ENCODE measurements at places on chromosomes 12 and 14.

DNA sequence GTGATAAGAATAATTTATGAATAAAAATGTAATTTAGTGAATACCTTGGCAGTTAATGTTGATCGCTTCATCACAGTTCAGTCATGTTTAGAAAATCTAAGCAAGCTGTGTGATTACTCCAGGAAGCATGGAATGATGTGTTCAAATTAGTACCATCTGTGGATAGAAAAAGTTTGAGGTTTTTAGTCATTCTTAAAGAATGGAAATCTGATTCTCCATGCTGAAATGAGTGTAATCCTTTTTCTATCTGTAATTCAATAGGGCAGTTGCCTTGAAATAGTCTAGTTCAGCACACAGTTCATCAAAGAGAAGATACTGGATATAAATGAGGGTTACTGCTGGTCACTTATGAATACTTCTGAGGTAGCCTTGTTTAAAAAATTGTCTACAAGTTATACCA, 127.2 kb upstream of the MYF6 start:
- no peak for DNase-seq

- DNase-seq: no peak
Observed at GRCh38 chr14:90924621-90925340, 108.6 kb upstream of the TTC7B start.

GRCh38 chr12:113318900-113319628, 15.8 kb downstream of the SLC8B1 start:
- no peak for DNase-seq

DNA sequence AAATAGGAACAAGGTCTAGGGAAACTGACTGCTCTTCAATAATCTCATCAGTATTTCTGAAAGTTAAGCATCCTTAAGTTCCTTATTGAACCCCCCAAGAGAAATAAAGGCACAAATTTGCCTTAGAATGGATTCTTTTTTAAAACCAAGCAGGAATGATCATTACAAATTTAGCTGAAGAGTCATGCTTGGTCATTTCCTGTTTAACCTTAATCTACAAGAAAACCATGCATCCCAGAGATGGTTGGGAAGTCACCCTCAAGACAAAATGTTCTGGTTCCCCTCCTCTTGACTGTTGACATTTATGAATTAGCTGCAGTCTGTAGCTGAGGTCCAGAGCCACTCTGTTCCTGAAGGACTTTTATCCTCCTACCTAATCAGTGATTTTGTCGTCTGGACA, 291.8 kb upstream of the G2E3 start:
- no peak for DNase-seq

DNA sequence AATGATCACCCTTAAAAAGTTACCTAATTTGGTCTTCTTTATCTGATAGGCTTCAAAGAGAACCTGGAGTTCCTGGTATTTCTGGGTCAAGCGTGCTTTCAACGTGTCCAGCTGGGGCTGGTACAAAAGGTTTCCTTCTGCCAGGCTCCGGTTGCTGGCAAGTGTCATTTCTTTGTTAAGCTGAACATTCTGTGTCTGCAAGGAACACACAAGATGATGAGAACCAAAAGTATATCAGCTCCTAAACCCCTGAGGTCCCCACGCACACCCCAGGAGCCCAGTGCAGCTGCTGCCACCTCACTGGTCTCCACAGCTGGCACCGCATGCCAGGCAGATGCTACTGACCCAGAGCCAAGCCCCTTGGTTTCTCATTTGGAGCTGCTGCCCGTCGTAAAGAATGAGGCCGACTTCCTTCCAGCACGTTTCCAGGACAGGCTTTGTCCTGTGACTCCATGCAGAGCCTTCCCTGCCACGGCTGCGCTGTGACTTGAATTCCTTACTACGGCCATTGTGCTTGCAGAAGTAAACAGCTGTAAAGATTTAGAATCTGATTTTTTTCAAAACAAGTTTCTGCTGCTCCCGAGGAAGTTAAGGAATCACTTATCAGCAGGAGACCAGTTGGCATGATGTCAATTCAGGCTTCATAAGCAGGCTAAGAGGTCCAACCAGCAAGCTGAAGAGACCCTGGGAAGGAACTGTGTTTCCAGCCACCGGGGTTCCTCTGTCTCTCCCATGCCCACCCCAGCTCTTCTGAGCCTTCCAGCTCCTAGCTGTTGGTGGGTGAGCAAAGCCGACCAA, 24.9 kb downstream of the VPS37B start:
- DNase-seq: no peak

GRCh38 chr12:4275016-4275869, 1.7 kb downstream of the CCND2 start:
- no peak for DNase-seq

- no peak for DNase-seq
Observed at GRCh38 chr14:77838831-77839511, 39.1 kb downstream of the ADCK1 start.

GRCh38 chr12:100146252-100146651, 3.6 kb upstream of the BLTP3B start:
- no peak for DNase-seq

- DNase-seq: no peak
Observed at GRCh38 chr14:77337880-77338279, 17.0 kb downstream of the GSTZ1 start.

GRCh38 chr14:52032204-52032801, 36.6 kb downstream of the NID2 start:
- no peak for DNase-seq

DNA sequence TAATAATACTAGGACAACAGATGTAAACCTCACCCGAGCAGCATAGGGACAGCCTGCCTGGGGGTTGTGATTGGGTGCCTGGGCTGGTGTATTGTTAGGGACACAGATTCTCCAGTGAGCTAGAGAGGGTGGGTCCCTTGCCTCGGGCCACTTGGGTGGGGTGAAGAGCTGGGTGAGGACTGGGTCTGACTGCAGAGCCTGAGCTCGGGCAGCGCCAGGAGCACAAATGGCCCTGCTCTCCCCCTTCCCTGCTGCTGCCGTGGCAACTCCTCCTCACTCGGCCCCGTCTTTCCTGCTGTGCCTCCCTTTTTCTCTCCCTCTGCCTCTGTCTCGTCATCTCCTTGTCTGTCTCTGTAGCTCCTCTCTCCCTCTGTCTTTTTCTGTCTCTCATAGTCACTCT, 115.4 kb downstream of the GLT1D1 start:
- DNase-seq: no peak

DNA sequence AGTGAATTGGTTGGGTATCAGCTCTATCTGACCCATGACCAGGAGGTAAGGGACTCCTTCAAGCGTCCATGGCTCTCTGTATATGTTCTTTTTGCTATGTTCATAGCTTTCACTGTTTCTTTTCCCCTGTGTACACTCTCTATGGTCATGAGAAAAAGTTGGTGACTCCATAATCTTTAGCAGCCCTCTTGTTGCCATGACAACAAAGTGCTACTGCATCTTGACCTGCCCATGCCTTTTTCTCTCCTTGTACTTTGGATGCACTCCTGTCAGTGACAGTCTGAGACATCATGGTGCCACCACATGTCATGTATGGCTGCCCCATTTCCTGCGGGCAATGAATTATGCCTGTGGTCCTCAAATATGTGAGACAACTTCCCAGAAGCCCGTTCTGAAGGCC, 280.2 kb downstream of the TMEM121 start:
- no peak for DNase-seq

DNA sequence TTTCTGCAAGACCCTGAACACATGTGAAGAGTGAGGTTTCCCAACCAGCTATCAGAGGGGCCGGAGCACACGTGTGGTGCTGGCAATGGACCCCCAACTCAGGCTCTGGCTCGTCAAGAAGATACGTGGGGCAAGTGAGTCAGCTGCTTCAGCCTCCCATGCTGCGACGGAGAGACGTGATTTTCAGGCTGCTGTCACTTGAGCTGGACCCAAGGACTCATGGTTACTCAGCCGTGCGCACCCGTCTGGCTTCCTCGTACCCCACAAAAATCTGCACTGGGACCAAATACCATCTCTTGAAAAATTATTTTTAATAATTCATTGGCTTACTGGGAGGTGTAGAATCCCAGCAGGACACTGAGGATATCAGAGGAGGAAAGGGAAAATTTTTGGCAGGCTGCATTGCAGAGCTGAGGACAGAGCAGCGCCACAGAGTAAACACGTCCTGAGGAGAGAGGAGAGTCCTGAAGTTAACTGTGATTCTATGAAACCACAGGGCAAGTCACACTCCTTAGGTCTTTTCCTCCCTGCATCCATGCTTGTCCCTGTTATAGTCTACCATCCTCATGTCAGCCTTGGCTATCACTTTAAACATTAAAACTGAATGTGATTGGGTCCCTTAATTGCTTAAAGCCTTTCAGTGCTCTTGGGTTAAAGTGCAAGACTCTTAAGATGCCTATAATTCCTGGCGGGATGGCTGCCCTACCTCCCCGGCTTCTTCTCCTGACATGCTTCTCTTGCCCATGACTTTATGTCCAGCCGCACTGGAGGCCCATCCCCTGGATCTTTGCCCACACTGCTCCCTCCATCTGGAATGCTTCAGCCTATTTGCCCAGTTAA, 95.3 kb upstream of the SLC35F4 start:
- no peak for DNase-seq

DNA sequence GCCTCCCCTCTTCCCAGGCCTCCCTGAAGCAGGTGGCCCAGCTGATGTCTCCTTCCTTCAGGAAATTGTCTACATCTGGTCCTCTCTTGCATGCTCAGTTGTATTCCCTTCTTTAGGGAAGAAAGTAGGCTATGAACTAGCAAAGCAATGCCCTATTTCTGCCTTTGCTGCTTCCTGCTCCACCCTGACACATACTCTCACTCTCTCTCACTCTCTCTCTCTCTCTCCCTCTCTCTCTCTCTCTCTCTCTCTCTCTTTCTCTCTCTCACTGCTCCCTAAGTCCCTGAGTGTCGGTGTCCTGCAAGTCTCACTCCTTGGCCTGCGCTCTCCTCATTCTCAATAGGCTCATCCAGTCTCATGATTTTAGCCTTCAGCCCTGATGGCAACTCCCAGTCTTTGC, 19.4 kb upstream of the PARP11 start:
- DNase-seq: no peak

GRCh38 chr12:25723921-25724491, 170.9 kb upstream of the LMNTD1 start:
- no peak for DNase-seq

DNA sequence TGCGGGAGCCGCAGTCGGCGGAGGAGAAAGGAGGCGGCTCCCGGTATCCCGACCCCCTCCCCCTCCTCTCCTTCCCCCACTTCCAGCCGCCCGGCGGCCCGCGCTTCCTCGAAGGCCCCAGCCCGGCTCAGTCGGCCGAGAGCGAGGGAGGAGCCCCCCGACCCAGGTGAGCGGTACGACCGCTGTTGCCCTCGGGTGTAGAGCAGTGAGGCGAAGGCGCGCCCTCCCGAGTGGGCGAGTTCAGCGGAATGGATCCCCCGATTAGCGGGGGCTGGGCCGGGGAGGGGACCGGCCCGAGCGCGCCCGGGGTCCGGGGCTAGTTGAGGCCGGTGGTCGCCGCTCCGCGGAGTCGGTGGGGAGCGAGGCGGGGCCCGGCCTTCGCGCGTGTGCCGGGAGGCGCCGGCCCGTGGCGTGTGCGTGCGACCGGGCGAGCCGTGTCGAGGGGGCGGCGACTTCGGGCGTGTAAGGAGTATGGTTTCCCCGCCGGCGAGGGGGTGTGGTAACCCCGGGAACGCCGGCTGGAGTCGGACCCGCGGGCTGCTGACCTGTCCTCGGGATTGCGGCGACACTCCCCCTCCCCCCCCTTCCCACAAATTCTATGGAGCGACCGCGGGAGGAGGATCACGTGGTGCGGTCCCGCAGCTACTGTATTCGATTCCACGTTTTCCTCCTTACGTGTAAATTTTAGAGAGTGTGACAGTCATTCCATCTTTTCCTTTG, 501 bp downstream of the RIMKLB start:
- peak; percentile 55 for DNase-seq

GRCh38 chr12:76444408-76444984, 96.3 kb upstream of the BBS10 start:
- no peak for DNase-seq

DNA sequence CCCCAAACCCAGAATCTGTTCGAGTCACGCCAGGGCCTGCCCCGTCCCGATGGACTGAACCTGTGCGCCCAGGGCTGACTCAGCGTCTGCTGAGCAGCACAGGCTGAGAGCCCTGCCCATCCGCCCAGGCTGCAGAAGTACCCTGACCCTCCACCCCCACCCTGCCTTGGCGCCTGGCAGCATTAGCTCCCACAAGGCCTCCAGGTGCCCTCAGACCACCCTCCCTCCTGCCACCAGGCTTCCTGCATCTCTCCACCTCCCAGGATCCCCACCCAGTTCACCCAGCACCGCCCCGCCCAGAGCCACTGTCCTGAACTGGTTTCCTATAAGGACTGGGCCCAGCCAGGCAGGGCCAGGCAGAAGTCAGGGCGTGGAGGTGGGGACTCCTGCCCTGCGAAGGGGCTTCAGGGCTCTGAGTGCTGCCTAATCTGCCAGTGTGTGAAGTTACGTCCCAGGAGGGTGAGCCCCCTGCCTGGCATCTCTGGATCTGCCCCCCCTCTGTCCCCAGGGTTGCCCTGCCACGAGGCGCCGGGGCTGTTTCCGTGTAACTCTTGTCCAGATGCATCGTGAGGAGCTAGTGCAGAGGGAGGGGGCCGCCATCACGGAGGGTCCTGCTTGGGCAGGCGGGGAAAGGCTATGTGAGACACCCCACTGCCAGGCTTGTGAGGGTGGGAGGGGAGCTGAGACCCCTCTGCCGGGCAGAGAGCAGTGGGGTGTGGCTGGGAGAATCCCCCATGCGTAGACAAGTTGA, 9.1 kb downstream of the ADSS1 start:
- DNase-seq: no peak

DNA sequence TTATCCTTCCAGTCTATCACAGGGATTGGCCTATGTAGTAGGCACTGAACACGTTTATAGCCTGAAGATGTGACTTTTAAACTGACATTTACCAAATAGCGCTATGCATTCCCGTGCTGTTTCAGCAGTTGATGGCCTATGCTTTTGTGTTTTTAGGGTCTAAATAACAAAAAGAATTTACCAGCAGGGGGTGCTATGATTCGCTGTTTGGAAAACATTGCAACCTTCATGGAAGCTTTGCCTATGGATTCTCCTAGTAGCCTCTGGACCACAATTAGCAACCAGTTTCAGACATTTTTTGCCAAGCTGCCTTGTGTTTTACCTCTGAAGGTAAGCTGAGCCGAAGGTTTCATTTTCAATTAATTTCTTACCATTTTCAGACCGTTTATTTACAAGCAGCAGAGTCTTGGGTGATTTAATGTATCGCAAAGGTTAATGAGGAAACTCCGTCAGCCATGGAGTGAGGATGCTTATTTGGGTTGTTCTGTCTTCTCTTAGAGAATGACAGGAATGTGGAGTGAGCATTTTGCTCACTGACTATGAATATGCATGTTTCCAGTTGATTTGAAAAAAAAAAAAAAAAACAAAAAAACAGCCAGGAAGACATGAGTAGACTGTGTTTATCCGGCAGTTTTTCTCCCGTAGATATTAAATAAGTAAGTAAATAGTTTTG, 133.1 kb downstream of the PRIMA1 start:
- DNase-seq: no peak

- DNase-seq: no peak
Observed at GRCh38 chr14:75711105-75711795, 50.2 kb downstream of the TTLL5 start.

DNA sequence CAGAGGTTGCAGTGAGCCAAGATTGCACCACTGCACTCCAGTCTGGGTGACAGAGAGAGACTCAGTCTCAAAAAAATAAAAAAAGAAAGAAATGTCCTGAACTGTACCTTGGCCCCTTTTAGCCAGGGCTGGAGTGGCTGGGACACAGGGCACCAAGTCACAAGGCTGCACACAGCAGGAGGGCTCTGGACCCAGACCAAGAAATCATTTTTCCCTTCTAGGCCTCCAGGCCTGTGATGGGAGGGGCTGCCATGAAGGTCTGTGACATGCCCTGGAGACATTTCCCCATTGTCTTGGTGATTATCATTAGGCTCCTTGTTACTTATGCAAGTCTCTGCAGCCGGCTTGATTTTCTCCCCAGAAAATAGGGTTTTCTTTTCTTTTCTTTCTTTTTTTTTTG, 5.1 kb upstream of the ACOT6 start:
- DNase-seq: no peak

GRCh38 chr14:76768671-76769500, 7.6 kb downstream of the VASH1 start:
- DNase-seq: no peak

Measured in stimulated activated naive CD4-positive, alpha-beta T cell (primary cell).